Activated effector memory CD4-positive, alpha-beta T cell treated with Interleukin-2 at 50 U/mL for 16 hours (primary cell): ENCODE measurements at places on chromosomes 3 and 15.
A peak's percentile ranks its signal among the peaks of the same experiment; 100 is the strongest.

DNA sequence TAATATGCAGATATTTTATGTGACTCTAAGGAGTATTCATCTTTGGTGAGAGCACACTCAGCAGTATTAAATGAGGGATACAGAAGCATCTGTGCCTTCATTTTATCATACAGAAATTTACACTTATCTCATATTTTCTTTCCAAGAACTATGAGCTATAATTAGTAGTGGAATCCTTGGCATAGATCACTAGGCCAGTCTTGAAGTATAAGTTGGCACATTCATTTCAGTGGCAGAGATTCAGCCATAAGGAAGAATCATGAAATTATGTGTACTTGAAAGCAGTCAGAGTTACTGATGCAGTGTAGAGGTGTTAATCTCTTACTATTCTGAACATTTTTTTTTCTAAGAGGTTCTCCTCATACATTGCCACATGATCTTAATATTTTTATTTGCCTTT lies 393.6 kb upstream of the GOLIM4 start:
- DNase-seq = no peak

- peak; percentile 12 for DNase-seq
These were observed 16.6 kb upstream of the EXOG start for GRCh38 chr3:38479431-38480092.

- DNase-seq = no peak
These were observed 12.5 kb downstream of the ZPLD1 start for GRCh38 chr3:102447272-102447671.

DNA sequence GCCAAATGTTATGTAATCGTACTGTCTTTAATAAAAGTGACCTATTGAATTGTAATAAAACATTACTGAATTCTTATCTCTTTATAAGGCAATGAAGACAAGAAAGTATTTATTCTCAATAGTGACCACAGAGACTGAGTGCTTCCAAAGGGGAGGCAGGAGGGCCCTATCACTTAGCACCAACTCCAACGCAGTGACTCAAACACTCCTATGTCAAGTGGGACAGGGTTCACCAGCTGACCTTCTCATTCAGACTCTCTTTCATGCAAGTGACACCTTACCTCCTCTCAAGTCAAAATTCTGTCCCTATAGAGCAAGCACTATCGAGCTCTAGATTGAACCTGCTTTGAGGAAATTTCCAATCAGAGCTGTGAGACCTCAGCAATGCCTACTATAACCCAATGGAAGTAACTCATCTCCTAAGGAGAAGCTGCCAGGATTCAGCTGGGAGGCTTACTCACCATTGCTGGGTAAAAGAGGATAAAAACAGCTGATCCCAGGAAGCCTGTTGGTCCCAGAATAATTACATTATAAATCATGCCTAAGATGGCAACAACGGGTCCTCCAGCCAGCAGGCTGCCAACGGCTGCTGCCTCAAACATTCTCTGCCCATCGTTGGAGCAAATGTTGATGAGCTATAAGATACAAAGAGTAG lies 35.6 kb downstream of the ABCC5 start:
- no peak for DNase-seq

GRCh38 chr15:69627548-69628158 lies 175.0 kb downstream of the RPLP1 start:
- no peak for DNase-seq

GRCh38 chr15:57586661-57587424 lies 4.9 kb upstream of the MYZAP start:
- DNase-seq = no peak

DNA sequence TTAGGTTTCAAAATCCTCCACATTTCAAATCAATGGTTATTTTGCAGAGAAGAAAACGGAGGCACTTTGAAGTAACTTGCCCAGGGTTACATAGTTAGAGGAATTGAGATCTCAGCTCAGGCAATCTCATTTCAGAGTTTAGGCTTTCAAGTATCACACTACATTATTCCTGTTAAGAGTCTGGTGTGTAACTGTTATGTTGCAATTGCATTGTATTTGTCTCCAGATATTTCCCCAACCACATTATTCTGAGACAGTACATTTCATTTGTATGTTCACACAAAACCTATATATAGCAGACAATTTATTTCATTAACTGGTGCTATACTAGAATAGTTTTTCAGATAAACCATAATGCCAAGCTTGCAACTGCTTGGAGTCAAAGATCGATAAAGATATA lies 154.2 kb upstream of the TSPAN3 start:
- no peak for DNase-seq

DNA sequence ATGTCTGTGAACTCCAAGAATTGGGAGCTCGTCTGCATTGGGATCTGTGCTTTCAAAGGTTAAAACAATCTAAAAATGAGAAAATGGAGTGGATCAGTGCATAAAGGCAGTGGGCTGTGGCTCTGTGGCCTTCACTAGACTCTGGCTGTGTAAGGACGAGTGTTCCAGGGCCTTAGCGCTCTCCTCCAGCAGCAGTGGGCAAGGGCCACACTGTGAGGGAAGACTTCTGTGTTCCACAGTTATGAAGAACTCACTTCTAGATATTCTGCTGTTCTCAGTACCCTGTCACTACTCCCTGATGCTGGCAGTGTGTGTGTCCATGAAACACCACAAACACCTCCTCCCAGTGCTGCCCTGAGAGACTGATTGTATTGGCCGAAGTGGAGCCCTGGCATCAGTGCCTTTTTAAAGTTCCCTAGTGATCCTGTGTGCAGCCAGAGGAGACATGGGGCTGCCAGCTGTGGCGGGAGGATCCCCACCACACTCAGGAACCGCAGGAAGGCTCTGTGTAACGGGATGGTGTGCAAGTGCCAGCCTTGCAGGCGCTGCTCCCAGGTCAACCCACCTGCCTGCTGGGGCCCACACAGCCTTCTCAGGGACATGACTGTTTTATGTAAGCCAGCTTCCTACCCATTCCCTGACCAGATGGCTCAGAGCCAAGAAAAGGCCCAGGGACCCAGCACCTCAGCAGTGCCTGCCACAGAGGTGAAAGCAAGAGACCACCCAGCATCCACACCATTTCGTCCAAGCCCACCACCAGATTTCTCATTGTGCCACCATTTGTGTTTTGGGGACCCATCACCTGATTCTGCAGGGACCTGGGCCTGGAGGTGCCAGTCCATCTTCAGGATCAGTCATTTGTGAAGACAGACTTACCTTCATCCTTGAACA lies 40.4 kb downstream of the ABTB1 start:
- DNase-seq = no peak

DNA sequence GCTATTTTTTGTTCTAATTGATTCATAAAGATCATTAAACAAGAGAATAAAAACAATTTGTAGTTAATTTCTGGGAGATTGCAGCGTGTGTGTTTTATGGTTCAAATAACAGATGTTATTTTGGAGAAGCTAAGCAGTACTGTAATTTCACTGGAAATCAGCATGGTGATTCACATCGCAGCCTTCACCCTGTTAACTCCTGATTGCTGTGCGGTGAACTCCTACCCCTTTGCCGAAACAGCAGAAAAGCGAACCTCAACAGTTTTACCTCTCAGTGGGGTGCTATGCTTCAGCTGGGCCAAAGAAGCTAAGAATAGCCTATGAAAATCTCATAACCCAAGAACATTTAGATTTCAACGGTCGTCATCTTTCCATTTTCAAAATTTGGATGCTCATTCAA lies 441.5 kb upstream of the RARB start:
- no peak for DNase-seq

DNA sequence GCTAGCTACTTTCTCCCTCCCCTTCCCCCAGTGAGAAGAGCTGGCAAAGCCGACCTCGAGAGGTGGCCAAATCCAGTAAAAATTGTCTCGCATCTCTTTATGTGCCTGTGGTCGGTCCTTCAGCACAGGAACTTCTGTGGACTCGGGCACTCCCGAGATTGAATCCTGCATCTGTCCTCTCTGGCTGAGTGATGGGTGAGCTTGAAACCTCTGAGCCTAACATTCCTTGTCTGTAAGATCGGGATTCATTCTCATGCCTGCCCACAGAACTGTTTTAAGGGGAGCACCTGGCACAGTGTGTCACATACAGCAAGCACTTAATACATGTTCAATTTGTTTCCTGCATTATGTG lies 11.3 kb downstream of the CX3CR1 start:
- no peak for DNase-seq

DNA sequence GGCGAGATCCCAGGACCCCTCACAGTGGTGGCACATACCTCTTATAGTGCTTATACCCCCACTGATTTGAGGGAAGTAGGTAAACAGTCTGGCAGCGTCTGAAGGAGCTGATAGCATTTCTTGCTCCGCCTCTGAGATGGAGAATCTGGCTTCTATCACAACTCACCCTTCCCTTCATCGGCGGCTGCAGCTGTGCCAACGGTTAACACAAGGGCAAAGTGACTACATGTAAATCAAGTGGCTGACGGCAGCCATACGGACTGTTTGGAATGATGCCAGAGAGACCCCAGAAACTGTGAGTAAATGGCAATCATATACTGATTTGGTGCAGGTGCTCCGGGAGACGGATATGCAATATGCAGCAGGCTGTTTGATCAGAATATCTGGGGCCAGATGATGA lies 66.8 kb upstream of the UNC13C start:
- no peak for DNase-seq

DNA sequence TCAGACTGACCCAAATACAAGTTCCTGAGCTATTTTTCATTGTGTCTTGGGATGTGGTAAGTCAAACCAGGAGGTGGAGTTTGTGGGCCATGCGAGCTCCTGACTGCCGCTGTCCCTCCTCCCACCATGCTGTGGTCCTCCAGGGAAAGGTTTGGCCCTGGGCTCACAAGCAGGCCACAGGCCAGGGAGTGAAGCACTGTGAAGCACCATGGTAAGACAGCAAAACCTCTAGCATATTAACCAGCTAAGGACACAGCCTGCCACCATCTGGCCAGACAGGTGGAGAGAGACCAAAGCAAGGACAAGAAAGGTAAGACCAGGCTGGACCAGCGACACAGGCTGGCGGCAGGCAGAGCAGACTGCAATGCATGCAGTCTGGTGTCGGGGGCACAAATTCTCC lies 15.3 kb downstream of the RAB43 start:
- no peak for DNase-seq

DNA sequence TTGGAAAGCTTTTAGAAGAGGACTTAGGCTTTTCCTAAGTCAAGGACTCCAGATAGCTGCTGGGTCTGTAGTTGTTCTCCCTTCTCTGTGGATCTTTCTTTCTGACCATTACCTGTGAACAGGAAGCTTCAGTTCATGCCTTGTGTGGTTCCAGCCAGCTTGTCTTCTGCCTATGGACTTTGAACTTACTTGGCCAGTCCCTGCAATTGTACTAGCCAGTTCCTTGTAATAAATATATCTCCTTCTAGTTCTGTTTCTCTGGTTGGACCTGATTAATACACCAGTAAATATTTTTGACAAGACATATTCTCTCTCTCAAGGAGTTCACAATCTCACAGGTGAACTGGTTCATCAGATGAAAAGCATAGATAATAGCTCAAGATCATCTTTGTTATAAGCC lies 341.3 kb upstream of the DPPA4 start:
- no peak for DNase-seq

GRCh38 chr15:76107169-76107568 lies 47.4 kb downstream of the TMEM266 start:
- no peak for DNase-seq

DNA sequence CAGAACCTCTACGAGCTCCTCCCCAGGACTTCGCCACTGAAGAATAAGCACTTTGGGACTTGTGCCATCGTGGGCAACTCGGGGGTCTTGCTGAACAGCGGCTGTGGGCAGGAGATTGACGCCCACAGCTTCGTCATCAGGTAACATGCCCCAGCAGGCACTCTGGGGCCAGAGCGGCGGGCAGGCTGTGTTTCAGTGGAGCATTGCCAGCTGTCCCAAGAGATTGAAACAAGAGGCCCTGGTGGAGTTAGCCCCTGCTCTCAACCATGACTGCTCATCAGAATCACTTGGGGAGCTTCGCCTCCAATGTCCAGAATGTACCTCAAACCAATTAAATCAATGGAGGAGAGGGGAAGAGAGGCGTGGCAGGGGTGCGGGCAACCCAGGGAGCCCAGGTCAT lies 44.8 kb downstream of the ST8SIA2 start:
- DNase-seq = no peak

DNA sequence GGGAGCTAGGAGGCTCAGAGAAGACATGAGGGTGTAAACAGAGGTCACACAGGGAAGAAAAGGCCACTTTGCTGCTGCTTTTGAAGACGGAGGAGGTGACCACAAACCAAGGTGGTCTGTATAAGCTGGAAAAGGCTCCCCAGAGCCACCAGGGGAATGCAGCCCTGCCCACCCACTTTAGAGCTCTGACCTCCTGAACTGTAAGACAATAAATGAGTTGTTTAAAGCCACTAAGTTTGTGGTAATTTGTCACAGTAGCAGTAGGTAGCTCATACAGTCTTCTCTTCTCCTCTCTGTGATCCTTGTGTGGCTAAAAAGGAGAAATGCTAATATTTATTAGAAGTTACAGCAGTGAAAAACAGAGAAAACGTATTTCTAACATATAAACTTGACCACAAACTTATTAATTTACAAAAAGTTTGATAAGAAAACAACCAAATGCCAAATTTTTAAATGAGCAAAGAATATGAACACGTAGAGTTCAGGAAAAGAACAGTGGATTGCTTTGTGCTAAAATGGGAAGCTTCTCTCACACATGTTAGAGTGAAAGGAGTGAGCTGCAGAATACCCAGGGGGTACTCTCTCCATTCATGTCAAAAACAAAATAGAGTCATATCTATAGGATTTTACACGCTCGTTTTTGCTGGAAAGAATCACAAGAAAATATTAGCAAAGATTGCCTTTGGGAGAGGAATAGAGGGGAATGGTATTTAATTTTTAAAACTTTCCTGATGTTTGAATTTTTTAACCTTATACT lies 71.0 kb downstream of the NOX5 start:
- no peak for DNase-seq

DNA sequence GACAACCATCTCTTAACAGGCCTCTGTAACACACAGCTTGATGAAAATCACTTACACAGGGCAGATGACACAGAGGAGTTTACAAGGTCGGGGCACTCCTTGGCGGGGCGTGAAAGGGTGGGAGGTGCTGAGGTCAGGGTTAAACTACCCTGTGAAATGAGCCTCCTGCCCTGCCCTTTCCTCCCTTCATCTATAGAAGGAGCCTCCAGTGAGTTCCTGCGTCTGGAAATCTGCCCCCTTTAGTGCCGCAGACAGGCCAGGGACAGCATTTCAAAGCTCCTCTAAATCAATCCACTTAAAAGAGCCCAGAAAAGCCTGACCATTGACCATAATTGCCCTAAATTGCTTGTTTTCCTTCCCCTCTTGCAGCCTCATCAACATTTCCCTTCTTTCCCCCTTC lies 1.9 kb downstream of the ROBO1 start:
- no peak for DNase-seq

- DNase-seq = no peak
These were observed 84.9 kb downstream of the TBC1D2B start for GRCh38 chr15:77992356-77993222.

DNA sequence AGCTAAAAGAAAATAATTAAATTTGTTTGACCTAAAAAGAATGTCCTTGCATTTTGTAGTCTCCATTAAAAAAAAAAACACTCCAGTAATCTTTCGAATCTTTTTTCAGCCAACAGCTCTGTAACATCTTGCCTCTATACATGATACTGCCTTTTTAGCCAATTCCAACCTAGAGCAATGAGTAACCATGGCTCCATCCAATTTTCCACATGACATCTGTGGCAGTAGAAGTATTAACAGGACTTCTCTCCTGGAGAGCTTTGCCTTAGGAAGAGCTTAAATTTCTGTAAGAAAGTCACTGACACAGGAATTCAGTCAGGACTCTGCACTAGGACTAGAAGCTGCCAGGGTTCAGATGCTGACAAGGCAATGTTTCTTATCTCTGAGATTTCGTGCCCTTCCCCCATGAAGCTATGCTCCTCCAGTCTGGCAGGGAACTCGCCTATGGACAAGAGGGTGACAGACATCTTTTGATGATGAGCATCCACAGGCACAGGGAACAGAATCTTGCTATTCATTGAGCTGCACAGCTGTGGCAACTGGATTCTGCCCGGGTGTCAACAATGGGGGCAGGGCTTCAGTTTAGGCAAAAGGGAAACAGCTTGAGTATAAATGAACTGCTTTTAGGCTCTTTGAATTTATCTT lies 81.8 kb downstream of the ALCAM start:
- no peak for DNase-seq
